Smooth muscle cell of bladder (primary cell): ENCODE measurements at places on chromosomes 12 and 14. TPM values are rescaled to one million over a fixed set of nuclear protein-coding genes. Genes with fewer than 3 reads are reported as not detected.

GPR137C gene
- total RNA-seq: 0.09 and 0.14 TPM in 2 replicates

BDKRB1 gene
- 31.6 and 33.1 TPM in 2 replicates for total RNA-seq

ACSM4 gene
- not detected in 2 replicates for total RNA-seq

RNASE4 gene
- 14.4 and 29.1 TPM in 2 replicates for total RNA-seq

OR6C2 gene
- not detected in 2 replicates for total RNA-seq

PLD4 gene
- 0.09 and 0.14 TPM in 2 replicates for total RNA-seq

HCAR2 gene
- 0.14 TPM in 1 of 2 replicates, not detected in the other for total RNA-seq
